A549 treated with DMSO at 1 μM for 4 hours (cell line): ENCODE measurements at places on chromosomes 4 and X. TPM values are rescaled to one million over a fixed set of nuclear protein-coding genes. Genes with fewer than 3 reads are reported as not detected.

ZNF280C gene
- 3.0 to 3.9 TPM (median 3.7 TPM) in 5 replicates for total RNA-seq

RIBC1 gene
- total RNA-seq, result 0.57 to 0.88 TPM (median 0.74 TPM) in 5 replicates

LANCL3 gene
- 0.01 TPM in 1 of 5 replicates, not detected in the others for total RNA-seq

CLDN34 gene
- not detected in 5 replicates for total RNA-seq

TEX13B gene
- total RNA-seq, result not detected in 5 replicates

SPOCK3 gene
- 0.07 to 0.10 TPM (median 0.07 TPM) in 3 of 5 replicates, not detected in the others for total RNA-seq

MTMR8 gene
- total RNA-seq, result 0.45 to 0.92 TPM (median 0.50 TPM) in 5 replicates

HS6ST2 gene
- 0.03 to 0.27 TPM (median 0.08 TPM) in 4 of 5 replicates, not detected in the other for total RNA-seq

SRPK3 gene
- 0.03 to 0.13 TPM (median 0.07 TPM) in 4 of 5 replicates, not detected in the other for total RNA-seq

ERCC6L gene
- 12.4 to 16.0 TPM (median 14.3 TPM) in 5 replicates for total RNA-seq

VCX3B gene
- not detected in 5 replicates for total RNA-seq

SORCS2 gene
- total RNA-seq, result 3.1 to 6.0 TPM (median 4.7 TPM) in 5 replicates

OPRPN gene
- not detected in 5 replicates for total RNA-seq

GAGE12H gene
- total RNA-seq, result not detected in 5 replicates

GABRE gene
- 15.9 to 28.1 TPM (median 23.7 TPM) in 5 replicates for total RNA-seq

HPGD gene
- 47.4 to 52.9 TPM (median 51.7 TPM) in 5 replicates for total RNA-seq

PNMA5 gene
- not detected in 5 replicates for total RNA-seq

LSM6 gene
- 32.6 to 44.0 TPM (median 35.7 TPM) in 5 replicates for total RNA-seq

CXorf58 gene
- 0.07 to 0.12 TPM in 2 of 5 replicates, not detected in the others for total RNA-seq

CYLC1 gene
- total RNA-seq, result not detected in 5 replicates

F11 gene
- total RNA-seq, result not detected in 5 replicates

LDOC1 gene
- total RNA-seq, result 85.0 to 112 TPM (median 104 TPM) in 5 replicates

MAGEA9B gene
- 0.07 TPM in 1 of 5 replicates, not detected in the others for total RNA-seq

GPR173 gene
- total RNA-seq, result 0.01 to 0.02 TPM in 2 of 5 replicates, not detected in the others

RHOXF1 gene
- 0.12 TPM in 1 of 5 replicates, not detected in the others for total RNA-seq

TMEM35A gene
- not detected in 5 replicates for total RNA-seq

RASL11B gene
- total RNA-seq, result 0.05 to 0.17 TPM (median 0.11 TPM) in 4 of 5 replicates, not detected in the other

UGT2A1 gene
- total RNA-seq, result not detected in 5 replicates

PAGE2B gene
- total RNA-seq, result not detected in 5 replicates

RASGEF1B gene
- not detected in 5 replicates for total RNA-seq

KLB gene
- 0.10 to 0.16 TPM (median 0.13 TPM) in 5 replicates for total RNA-seq

PRDM8 gene
- 0.32 to 0.67 TPM (median 0.42 TPM) in 5 replicates for total RNA-seq

STATH gene
- total RNA-seq, result not detected in 5 replicates

CXCL5 gene
- total RNA-seq, result 49.1 to 77.1 TPM (median 59.0 TPM) in 5 replicates

NAA11 gene
- not detected in 5 replicates for total RNA-seq
